SK-N-SH (cell line): ENCODE measurements at places on chromosomes 1 and 21. TPM values are rescaled to one million over a fixed set of nuclear protein-coding genes. Genes with fewer than 3 reads are reported as not detected.

DNA sequence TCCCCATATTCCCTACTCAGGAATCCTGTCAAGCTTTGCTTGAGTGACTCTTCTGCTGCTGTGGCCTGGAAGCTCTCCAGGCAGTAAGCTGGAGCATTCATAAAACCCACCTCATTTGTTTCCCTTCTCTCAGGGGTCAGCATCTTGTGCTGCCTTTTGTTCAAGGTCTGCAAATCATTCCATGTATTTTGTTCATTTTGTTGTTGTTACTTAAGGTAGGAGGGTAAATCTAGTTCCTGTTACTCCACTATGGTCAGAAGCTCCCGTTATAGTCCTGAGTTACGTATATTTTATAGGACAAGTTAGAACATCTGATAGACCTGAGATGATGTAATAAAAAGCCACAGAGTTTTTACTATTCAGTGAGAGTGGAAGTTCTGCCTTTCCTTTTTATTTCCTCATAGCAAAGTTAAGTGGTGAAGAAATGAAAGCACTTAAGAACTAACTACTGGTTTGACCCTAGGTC is 9.9 kb downstream of the SYNJ1 start:
- no peaks in the 10 kb centered on the region for H3K4me1 ChIP-seq
- no peak overlapping the region for H3K4me3 ChIP-seq
- H3K36me3 ChIP-seq = peaks cover 32% of the 10 kb centered on the region
- H3K27ac ChIP-seq = no peak overlapping the region

DNA sequence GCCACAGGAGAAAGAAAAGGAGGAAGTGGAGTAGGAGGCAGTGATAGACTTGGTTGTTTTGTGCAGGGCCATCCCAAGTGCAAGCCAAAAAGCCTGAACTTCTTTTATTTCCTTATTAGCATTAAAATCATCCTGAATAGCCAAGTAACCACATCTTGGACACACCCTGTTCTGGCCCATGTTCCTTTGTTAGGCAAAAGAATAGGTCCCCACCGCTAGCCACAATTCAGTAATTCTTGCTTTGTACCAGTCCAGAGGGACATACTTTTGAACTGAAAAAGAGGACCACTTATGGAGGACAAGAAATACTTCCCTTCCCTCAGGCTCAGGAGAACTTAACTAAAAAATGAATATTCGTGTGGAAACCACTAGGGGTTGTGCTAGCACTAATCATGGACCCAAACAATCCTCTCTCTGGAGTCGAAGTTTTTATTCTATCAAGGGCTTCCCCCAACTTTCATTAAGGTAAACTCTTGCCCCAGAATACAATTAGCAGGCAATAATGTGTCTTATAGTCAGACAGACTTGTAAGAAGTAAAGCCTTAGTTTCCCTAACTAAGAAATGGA is 19.4 kb downstream of the TNFSF4 start:
- no peaks in the 10 kb centered on the region for H3K27me3 ChIP-seq
- peaks cover 6% of the 10 kb centered on the region for H3K4me1 ChIP-seq
- no peak overlapping the region for H3K4me3 ChIP-seq
- H3K27ac ChIP-seq = no peak overlapping the region

- H3K36me3 ChIP-seq = peaks cover 25% of the 10 kb centered on the region
- no peaks in the 10 kb centered on the region for H3K27me3 ChIP-seq
- no peak for DNase-seq
- no peak overlapping the region for H3K4me3 ChIP-seq
- H3K27ac ChIP-seq = peak overlapping the region; percentile 62; the same call in 1 of the 2 replicates
These were observed 64.7 kb downstream of the SGIP1 start for GRCh38 chr1:66598670-66599069.

- no peaks in the 10 kb centered on the region for H3K36me3 ChIP-seq
- no peak overlapping the region for H3K27ac ChIP-seq
- H3K27me3 ChIP-seq = peaks cover 17% of the 10 kb centered on the region; the same call in 1 of the 2 replicates
- no peak overlapping the region for H3K4me3 ChIP-seq
These were observed 4.4 kb upstream of the FMO2 start for GRCh38 chr1:171180670-171181069.

- H3K36me3 ChIP-seq = peaks cover 30% of the 10 kb centered on the region
- no peak overlapping the region for H3K27ac ChIP-seq
These were observed 4.6 kb downstream of the JUN start for GRCh38 chr1:58779059-58779754.

- DNase-seq = no peak
- H3K27ac ChIP-seq = no peak overlapping the region
- no peaks in the 10 kb centered on the region; the same call in 1 of the 2 replicates for H3K4me1 ChIP-seq
- H3K36me3 ChIP-seq = peaks cover 7% of the 10 kb centered on the region
- no peaks in the 10 kb centered on the region for H3K27me3 ChIP-seq
- no peak overlapping the region for H3K4me3 ChIP-seq
These were observed 84.7 kb downstream of the RABGAP1L start for GRCh38 chr1:174244017-174244416.

GRCh38 chr1:240888039-240888786 is 276.3 kb upstream of the GREM2 start:
- H3K4me3 ChIP-seq = peak overlapping the region; percentile 53; the same call in 1 of the 2 replicates
- H3K36me3 ChIP-seq = no peaks in the 10 kb centered on the region
- no peaks in the 10 kb centered on the region for H3K4me1 ChIP-seq
- H3K27me3 ChIP-seq = no peaks in the 10 kb centered on the region
- DNase-seq = peak; percentile 62

DNA sequence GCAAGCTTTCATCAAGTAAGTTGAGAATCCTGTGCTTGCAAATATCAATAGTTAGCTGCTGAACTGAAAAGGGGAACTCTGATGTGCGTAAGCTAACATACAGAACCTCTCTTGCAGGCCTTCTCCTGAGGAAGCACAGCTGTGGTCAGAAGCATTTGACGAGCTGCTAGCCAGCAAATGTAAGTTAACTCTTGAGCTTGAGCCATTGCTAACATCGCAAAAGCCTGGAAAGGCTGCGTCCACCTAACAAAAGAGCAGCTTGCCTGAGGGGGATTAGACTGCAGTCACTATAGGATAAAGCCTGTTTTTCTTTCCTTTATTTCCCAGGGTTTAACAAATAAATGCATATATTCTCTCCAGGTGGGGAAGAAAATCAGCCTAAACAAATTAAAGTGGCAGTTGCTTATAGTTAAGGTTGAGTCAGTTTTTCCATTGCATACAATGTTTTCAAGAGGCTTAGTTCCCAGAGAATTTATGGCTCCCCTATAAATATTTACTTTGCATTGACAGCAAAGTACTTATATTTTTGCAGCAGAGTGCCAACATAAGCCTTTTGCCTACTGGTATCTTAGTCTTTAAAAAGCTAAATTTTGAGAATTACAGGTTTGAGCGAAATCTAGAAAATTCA is 1.5 kb downstream of the RGS2 start:
- H3K36me3 ChIP-seq = peaks cover 25% of the 10 kb centered on the region
- no peak for DNase-seq
- no peaks in the 10 kb centered on the region for H3K27me3 ChIP-seq
- peaks cover 20% of the 10 kb centered on the region for H3K4me1 ChIP-seq

DNA sequence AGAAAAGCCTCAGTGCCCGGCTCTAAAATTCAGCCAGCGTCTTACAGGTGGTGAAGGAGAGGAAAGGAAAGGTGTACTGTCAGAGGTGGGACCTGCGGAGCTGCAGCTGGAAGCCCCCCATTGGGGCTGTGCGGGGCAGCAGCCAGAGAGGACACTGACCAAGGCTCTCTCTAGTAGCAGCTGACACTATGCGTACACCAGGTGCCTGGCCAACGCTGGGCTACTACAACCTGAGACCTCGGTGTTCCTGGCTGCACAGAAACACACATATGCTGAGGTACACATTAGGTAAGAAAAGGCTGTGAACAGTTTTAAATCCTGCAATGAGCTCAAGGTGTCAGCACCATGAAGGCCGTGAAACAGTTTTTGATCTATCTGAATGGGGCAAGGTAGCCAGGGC is 55.5 kb upstream of the EDN2 start:
- no peak overlapping the region for H3K27ac ChIP-seq
- DNase-seq = no peak
- no peaks in the 10 kb centered on the region for H3K36me3 ChIP-seq
- peaks cover 5% of the 10 kb centered on the region; the same call in 1 of the 2 replicates for H3K4me1 ChIP-seq
- no peaks in the 10 kb centered on the region for H3K27me3 ChIP-seq

- H3K27ac ChIP-seq = no peak overlapping the region
- H3K4me1 ChIP-seq = no peaks in the 10 kb centered on the region
- no peak overlapping the region for H3K4me3 ChIP-seq
- no peaks in the 10 kb centered on the region for H3K27me3 ChIP-seq
- DNase-seq = no peak
These were observed 380.7 kb downstream of the SEC16B start for GRCh38 chr1:177589166-177589565.

GRCh38 chr1:1330366-1331067 is 563 bp upstream of the TAS1R3 start:
- peak; percentile 56 for DNase-seq
- H3K4me1 ChIP-seq = peaks cover 23% of the 10 kb centered on the region; the same call in 1 of the 2 replicates
- H3K27ac ChIP-seq = no peak overlapping the region
- peaks cover 17% of the 10 kb centered on the region; the same call in 1 of the 2 replicates for H3K36me3 ChIP-seq

DNA sequence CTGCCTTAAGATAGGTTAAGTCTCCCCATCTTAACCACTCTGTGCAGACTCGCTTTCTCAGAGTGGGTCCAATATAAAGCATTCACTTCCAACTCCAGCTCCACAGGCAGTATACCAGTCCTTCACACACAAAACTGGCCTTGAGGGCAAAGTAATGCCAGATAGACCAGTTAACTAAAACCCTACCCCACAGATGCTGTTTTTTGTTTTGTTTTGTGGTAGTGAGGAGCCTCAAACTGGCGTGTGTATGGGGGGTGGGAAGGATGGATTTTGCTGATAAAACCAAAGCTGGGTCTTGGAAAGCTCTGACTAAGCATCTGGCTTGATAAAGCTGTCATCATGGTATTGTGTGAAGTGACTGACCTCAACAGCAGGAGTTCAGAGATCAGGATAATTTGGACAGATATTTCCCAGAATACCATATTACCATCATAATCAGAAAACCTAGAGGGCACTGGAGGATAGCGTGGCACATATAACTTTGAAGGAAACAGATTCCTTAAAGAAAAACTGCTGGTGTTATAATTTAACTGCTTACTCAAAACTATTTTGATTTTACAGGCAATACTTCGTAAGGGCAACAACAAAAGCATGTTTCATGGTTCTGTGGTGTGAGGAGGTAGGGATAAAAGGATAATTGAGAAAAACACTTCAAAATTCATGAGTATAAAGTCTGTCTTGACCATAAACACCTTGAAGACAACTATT is 29.6 kb upstream of the CPLANE2 start:
- H3K27ac ChIP-seq = peak overlapping the region; percentile 60; the same call in 1 of the 2 replicates
- H3K4me3 ChIP-seq = no peak overlapping the region
- no peaks in the 10 kb centered on the region for H3K36me3 ChIP-seq
- H3K27me3 ChIP-seq = no peaks in the 10 kb centered on the region
- peaks cover 18% of the 10 kb centered on the region for H3K4me1 ChIP-seq

- no peak for DNase-seq
- H3K27ac ChIP-seq = no peak overlapping the region
- H3K36me3 ChIP-seq = no peaks in the 10 kb centered on the region
- peaks cover 7% of the 10 kb centered on the region; the same call in 1 of the 2 replicates for H3K4me1 ChIP-seq
- no peak overlapping the region for H3K4me3 ChIP-seq
These were observed 110.4 kb upstream of the C1orf21 start for GRCh38 chr1:184276416-184276815.

GRCh38 chr1:3231826-3232225 is 162.8 kb downstream of the PRDM16 start:
- no peak overlapping the region for H3K27ac ChIP-seq
- no peak overlapping the region for H3K4me3 ChIP-seq
- no peak for DNase-seq
- H3K27me3 ChIP-seq = peaks cover 17% of the 10 kb centered on the region

DNA sequence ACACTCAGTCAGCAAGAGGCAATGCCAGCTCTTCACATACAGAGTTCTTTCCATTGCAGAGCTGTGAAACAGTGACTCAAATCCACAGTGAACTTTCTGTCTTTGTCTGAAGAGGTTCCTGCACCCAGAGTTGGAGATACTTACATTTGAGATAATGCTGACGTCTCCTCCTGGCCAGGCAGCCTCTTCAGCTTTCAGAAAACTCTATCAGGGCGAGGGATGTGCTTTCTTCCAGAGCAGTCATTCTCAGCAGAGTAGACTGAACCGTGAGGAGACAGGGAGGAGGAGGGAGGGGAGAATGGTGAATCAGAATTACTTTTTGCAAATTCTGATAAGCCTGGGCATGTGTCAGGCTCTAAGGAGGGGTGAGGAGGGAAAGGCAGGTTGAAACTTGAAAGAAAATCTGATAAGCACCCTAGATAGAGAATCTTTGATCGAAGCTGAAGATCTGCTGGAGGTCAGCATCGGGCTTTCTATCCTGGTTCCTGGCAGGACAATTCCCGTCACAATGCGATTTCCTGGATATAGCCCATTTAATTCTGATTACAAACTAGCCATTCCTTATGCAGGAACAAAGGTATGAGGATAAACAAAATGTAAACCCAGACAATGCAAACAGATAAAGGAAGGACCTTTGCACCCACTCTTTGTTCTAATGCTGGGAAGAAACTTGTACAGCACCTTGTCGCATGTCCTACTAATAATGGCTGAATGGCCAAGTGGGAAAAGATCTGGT is 18.9 kb upstream of the NID1 start:
- 0 out of 2 replicates have a peak, but pooled peaks cover 8% of the 10 kb centered on the region for H3K4me1 ChIP-seq
- no peaks in the 10 kb centered on the region for H3K27me3 ChIP-seq
- 0 out of 2 replicates have a peak overlapping the region, but pooled peaks have one; percentile 20 for H3K4me3 ChIP-seq
- no peaks in the 10 kb centered on the region for H3K36me3 ChIP-seq

DNA sequence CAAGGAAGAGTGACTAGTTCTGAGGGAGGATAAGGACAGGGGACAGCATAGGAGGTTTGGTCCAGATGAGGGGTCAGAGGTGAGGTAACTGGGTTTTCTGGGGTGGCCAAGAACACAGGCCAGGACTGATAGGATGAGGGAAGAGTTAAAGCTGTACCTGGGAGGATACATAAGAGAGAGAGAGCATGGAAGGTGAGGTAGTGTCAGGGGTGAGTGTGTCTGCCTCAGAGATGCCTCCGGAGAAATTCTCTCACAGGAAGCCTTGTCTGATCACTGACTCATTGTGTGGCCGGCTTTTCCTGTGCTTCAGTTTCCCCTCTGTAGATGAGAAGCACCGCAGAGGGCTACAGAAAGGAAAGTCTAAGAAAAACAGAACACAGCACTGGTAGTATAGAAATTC is 40.2 kb downstream of the FASLG start:
- H3K36me3 ChIP-seq = no peaks in the 10 kb centered on the region
- DNase-seq = no peak

GRCh38 chr1:32780628-32781234 is 36.4 kb downstream of the YARS1 start:
- H3K27me3 ChIP-seq = no peaks in the 10 kb centered on the region
- no peak for DNase-seq

GRCh38 chr1:199522936-199523335 is 504.6 kb upstream of the NR5A2 start:
- H3K4me3 ChIP-seq = no peak overlapping the region
- no peaks in the 10 kb centered on the region for H3K27me3 ChIP-seq
- H3K4me1 ChIP-seq = no peaks in the 10 kb centered on the region
- no peak for DNase-seq
- no peaks in the 10 kb centered on the region for H3K36me3 ChIP-seq

Gene GOLPH3L
- polyA plus RNA-seq = 7.8 and 8.1 TPM in 2 replicates

Gene UBL4B
- not detected in 2 replicates for polyA plus RNA-seq

Gene SZT2
- polyA plus RNA-seq = 11.1 and 12.9 TPM in 2 replicates

Gene CATSPERE
- 0.30 and 0.54 TPM in 2 replicates for polyA plus RNA-seq

Gene CLDN8
- not detected in 2 replicates for polyA plus RNA-seq

Gene LYPD8
- 1.5 and 1.6 TPM in 2 replicates for polyA plus RNA-seq

Gene DIPK1A
- polyA plus RNA-seq = 3.4 and 4.0 TPM in 2 replicates

Gene CLDN17
- polyA plus RNA-seq = not detected in 2 replicates

Gene PLCH2
- 0.08 and 0.18 TPM in 2 replicates for polyA plus RNA-seq

Gene CCT3
- polyA plus RNA-seq = 295 and 359 TPM in 2 replicates

Gene FHL3
- polyA plus RNA-seq = 4.2 and 6.8 TPM in 2 replicates

Gene C8B
- polyA plus RNA-seq = not detected in 2 replicates

Gene DEGS1
- 62.3 and 89.2 TPM in 2 replicates for polyA plus RNA-seq

Gene LGALS8
- polyA plus RNA-seq = 18.9 and 30.3 TPM in 2 replicates

Gene RAP1GAP
- 0.78 and 0.99 TPM in 2 replicates for polyA plus RNA-seq

Gene MRPS14
- polyA plus RNA-seq = 18.2 and 18.7 TPM in 2 replicates

Gene AMY1C
- not detected in 2 replicates for polyA plus RNA-seq

Gene MYOM3
- polyA plus RNA-seq = 0.02 and 0.05 TPM in 2 replicates
